ENCODE measurements at places on chromosomes 11 and 22.

- DNase-seq = no peak
These were observed 9.9 kb downstream of the P2RX3 start for GRCh38 chr11:57348052-57348451.

- no peak for DNase-seq
These were observed 49.3 kb upstream of the SYT13 start for GRCh38 chr11:45335434-45335833.

- no peak for DNase-seq
These were observed 57.3 kb downstream of the PIK3C2A start for GRCh38 chr11:17150521-17150920.

DNA sequence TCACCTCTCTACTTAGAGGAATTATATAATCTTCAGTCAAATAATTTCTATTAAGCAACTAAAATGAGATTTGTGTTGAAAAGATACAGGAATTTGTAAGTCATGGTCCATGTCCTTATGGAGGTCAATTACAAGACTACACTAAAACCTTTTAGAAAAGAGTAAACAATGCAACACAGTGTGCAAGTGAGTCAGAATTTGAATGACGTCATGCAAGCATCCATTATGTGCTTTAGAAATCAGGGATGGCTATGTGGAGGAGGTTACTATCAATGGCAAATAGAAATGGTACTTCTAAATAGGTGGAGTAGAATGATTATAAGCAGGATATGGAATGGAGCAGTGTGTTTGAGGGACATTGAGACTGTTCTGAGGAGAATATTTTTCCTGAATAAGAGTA is 16.6 kb downstream of the OR10D3 start:
- DNase-seq = no peak

DNA sequence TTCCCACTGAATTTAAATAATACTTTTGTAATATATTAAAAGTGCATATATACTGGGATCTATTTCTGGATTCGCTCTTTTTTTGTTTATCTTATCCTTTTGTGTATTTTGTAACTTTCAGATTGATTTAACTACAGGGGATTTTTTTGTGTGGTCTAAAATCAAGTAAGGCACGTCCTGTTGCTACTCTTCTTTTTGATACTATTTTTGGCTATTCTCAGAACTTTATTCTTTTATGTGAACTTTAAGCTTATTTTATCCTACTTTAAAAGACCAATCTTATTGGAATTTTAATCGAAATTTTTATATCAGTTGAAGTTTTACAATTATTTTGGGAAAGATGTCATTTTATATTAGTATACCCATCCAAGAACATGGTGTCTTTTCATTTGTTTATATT is 106.8 kb downstream of the UVRAG start:
- DNase-seq = no peak

DNA sequence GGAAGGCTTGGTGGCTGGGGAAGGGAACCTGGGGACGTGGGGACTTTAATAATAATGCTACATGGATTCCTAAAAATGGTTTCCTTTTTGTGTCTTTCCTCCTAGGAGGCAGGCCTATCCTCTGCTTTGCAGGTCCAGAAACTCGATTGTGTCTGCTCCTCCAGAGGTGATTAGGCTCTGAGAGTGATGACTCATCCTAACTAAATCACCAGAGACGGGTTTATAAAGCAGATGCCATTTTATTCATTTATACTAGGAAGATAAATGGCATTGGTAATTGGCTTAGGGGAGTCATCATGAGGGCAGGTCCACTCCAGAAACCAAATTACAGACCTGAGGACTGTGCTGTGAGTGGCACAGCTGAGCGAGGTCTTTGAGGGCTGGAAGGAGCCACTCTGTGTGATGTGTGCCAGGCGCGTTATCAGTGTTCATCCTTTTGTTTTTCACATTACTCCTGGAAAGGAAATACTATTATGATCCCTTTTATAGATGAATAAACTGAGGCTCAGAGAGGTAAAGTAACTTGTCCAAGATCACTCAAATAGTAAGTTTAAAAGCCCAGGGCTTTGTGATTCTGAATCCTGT is 7.1 kb downstream of the NLRX1 start:
- no peak for DNase-seq

DNA sequence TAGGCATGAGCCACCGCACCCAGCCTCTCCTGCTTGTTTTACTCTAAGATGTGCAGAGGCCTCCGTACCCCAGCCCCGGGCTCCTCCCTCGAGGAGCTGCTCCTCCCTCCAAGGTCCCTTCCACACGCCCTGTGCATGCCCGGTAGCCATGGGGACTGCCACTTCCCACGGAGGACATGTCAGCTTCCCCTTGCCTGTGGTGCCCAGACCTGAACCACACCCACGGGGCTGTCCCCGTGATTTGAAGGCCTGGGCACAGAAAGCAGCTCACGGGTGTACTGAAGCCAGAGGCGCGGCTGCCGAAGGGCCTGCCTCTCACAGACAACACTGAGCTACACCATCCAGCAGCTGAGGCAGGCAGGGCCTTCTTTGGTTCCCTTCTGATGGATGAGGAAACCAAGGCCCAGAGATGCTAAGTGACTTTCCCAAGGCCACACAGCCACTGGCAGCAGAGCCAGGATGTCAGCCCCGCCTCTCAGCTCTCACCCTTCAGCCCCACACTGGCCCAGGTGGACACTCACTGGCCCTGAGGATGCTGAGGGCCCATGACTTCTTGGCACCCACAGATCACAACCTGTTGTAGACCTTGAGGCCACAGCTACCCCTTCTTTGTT is 7.3 kb downstream of the INS start:
- DNase-seq = no peak

DNA sequence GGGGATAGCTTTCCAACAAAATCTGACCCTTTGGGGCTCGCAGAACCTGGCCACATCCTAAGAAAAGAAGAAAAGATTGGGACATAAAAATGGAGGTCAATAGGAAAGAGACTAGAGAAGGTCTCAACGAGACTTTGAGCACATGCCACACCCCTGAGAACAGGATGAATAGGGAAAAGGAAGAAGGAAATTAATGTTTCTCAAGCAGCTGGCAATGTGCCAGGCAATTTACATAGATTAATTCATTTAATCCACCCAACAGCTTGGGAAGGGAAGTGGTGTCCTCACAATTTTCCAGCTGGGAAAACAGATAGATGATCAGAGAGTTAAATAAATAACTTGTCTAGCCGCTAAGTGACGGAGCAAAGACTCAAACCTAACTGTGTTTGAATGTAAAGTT is 50.7 kb downstream of the PAMR1 start:
- no peak for DNase-seq

- no peak for DNase-seq
These were observed 1027.1 kb downstream of the LRRC4C start for GRCh38 chr11:40432358-40432757.

GRCh38 chr11:130023204-130023603 is 20.6 kb upstream of the PRDM10 start:
- DNase-seq = no peak

GRCh38 chr11:3609416-3610265 is 32.2 kb downstream of the ART5 start:
- no peak for DNase-seq

- no peak for DNase-seq
These were observed 20.4 kb upstream of the IGSF9B start for GRCh38 chr11:133977067-133977677.

GRCh38 chr11:64331569-64332371 is 8.2 kb upstream of the CCDC88B start:
- no peak for DNase-seq

DNA sequence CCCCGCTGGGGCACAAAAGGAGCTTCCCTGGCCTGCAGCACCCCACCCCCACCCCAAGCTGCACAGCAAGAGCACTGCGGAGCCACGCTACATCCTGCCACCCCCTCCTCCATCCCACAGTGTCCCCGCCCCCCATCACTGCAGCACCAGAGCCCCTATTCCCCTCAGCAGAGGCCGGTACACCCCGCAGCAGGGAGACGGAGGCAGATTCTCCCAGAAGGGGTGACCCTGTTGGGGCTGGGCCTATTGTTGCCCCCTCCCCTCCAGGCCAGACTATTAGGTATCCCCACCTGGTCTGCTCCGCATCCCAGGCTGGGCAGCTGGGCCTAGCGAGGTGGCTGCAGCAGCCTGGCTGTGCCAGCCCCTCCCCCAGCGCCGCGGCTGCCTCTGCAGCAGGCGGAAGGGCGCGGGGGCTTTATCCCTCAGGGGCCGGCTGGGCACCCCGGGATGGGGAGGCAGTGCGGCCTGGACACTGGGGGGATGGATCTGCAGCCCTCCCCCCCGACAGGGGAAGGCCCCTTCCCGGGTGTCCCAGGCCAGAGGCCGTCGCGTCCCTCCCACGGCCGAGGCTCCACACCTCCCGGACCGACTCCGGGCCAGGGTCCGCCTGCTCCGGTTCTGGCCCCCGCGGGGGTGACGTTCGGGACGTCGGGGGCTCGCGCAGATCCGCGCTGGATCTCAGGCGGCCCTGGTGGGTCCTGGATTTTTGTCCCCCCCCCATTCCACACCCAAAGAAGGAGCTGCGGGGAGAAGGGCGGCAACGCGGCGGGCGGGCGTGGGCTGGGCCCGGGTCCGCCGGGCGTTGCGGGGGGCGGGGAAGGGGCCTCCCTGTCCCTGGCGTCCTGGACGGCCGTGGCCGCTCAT is 943 bp downstream of the DUSP8 start:
- no peak for DNase-seq

- no peak for DNase-seq
These were observed 143.0 kb downstream of the MPPED1 start for GRCh38 chr22:43554694-43555365.

DNA sequence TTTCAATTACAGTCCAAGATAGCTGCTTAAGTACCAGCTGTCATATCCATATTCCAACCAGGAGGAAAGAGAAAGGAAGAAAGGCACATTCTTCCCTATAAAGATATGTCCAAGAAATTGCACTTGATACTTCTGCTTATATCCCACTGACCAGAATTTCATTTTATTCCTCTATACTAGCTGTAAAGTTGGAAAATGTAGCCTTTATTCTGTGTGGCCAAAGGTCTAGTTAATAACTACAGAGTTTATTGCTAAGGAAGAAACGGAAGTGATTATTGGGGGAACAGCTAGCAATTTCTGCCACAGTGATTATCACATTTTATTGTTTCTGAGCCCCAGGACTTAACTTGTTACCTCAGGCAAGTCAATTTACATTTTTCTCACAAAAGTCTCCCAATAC is 213.8 kb downstream of the TTC28 start:
- no peak for DNase-seq

- no peak for DNase-seq
These were observed 35.5 kb upstream of the RASL10A start for GRCh38 chr22:29351042-29351441.

DNA sequence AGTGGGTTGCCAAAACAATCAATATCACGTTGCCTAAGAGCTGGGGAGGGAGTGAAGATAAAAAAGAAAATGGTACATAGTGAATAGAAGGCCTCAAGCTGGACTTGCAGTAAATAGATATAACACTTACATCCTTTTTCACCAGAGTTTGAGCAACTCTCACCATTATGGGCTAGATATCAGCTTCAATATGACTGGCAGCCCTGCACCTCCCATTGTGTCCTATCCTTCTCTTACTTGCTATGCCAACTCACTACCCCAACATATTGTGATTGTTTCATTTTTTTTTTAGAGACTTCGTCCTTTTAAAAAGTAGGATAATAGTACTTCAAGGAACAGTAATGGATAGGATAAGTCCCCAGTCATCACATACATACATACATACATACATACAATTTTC is 7.4 kb downstream of the HBG1 start:
- no peak for DNase-seq

DNA sequence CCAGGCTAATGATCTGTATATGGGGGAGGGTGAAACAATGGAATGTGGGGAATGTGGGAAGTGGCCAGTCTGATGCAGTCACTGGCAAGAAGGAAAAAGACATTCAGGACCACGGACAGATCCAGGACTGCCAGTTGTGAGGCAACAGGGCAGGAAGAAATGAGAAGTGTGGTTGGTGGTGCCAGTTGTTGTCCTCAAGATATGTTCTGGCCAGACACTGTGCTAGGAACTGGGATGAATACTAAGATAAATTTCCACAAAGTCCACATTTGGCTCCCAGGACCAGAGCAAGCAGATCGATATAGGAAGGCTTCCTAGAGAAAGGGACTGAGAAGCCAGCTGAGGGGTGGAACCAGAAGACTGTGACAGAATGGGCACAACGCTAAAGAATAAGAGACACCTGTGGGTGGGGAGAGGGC is 6.8 kb upstream of the TPBGL start:
- DNase-seq = no peak

- no peak for DNase-seq
These were observed 9.0 kb downstream of the PRRG4 start for GRCh38 chr11:32838505-32839274.

GRCh38 chr11:10797531-10797930 is 11.2 kb downstream of the EIF4G2 start:
- DNase-seq = no peak

- DNase-seq = no peak
These were observed 349.4 kb upstream of the NCAM1 start for GRCh38 chr11:112611771-112612170.

- no peak for DNase-seq
These were observed 4.8 kb upstream of the ARHGEF12 start for GRCh38 chr11:120331301-120331996.

DNA sequence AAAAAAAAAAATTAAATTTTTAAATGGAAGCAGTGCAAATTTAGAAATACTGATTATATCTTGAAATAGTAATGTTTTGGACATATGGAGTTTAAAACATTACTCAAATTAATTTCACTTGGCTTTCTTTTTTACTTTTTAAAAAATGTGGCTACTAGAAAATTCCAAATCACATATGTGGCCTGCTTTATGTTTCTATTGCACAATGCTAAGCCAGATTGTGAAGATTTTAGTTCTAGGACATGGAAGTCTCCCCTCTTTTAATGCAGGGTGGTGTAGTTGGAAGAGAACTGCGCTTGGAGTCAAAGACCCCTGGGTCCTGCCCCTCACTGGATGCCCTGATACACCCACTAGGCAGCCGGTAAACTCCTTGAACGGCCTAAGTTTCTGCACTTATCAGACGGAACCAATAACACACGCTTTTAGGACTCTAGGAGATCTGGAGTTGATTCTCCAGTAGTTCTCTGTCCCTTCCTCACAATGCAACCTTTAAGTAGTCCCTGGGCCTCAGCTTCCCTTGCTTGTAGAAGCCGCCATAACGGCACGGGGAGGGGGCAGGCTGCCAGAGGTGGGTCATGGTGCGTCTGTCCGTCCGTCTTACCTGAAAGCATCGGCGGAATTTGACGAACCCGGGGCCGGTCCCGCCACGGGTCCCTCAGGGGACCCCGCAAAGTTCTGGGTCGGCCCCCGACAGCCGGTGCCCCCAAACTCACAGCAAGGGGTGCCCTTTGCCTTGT is 505 bp downstream of the FAM227A start:
- no peak for DNase-seq

DNA sequence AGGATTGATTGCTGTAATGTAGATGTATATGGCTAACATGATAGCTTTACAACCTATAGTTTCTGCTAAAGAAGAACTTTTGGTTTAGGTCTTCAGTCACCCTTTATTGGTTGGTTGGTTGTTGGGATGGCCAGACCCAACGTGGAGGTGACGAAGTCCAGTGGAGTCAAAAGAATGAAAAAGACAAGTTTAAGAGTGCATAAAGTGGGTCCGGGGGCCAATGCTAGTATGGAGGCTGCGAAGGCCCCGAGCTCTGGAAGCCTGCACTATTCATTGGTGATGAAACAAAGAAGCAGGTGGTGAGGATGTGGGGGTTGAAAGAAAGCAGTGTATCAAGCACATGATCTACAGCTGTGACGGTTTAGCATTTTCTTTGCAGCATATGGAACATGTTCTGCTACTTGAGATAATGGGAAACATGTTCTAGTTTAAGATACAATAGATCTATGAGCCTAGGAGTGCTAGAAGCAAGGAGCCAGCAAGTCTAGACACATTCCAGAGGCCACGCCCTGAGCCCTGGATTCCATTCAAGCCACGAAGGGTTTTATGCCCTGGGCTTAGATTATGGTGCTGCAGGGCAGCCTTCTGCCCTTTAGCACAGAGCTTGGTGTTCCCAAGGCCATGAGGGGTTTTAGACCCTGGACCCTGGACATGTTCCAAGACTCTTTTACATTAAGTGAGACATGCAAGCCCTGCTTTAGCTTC is 6.3 kb downstream of the TCP11L1 start:
- DNase-seq = no peak

Data from esophagus squamous epithelium (tissue), 5 donors.